ENCODE measurements at places on chromosomes 7 and 10. TPM values are rescaled to one million over a fixed set of nuclear protein-coding genes. Genes with fewer than 3 reads are reported as not detected.

CEP55 gene
- total RNA-seq = 37.1 TPM

IKZF1 gene
- total RNA-seq = 0.38 TPM

DNA sequence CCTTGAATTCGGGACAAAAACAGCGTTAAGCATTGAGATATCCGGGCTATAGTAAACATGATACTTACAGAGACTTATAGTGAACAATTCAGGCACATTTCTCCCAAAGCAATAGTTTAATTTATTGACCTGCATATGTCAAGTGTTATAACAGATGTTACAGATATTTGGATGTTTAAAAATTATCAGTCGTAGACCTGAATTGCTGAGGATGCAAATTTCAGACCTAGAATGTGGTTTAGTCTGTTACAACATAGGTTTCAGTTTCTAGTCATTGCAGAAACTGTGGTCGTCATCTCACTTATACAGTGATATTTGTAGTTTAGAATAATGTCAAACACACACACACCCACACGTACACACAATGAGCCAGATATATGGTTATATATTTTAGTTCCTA is 85.2 kb downstream of the VTI1A start:
- DNase-seq = no peak

DNA sequence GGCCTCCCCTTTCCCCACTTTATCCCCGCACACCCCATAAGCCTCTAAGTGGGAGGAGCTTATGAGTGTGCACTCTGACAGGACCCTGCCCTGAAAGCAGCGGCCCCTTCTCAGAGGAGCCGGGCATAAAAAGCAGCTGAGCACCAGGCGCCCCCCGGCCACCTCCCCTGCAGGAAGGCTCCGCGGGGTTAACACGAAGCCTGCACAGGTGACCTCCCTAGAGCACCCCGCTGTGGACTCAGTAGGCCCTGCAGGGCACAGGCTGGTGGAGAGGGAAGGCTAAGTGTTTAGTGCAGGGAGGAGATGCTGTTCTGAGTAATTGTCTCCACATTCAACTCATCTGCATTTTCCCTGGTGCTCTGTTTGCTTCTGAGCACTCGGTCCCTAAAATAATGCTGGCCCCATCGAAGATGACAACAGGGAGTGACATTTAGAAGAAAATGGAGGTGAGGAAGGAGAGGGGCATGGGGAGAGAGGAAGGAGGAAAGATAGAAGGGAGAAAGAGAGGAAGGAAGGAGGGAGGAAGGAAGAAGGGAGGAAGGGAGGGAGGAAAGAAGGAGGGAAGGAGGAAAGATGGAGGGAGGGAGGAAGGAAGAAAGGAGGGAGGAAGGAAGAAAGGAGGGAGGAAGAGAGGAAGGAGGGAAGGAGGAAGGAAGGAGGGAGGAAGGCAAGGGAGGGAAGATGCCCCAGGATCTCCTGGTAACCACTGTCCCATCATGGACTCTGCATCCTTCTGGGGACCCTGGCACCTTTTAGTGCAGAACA is 25.4 kb upstream of the CNPY1 start:
- DNase-seq = no peak

GRCh38 chr10:52379287-52379686 is 65.2 kb downstream of the DKK1 start:
- no peak for DNase-seq

DNA sequence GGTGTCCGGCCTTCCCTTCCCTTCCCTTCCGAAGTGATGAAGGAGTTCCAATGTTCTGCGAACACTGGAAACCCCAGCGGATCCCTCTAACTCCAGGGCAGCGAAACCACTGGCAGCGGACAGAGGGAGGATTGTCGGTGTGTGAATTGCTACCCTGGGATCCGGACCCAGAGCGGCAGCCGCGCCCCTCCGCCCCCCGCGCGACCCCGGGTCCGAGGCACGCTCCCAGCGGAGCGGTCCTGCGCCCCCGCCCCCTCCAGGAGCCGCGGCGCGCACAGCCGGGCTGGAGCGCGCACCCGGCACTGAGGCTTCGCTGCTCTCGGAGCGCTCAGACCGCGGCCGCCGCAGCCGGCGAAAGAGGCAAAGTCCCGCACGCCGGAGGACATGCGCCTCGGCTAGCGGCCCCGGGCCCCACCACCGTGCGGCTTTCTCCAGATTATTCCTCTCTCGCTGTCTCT is at the start of gene PTPRZ1:
Gene PTPRZ1 (plus strand): TSS at position 331 of the 458 bp plus-strand sequence. CDS start 339 bp downstream, outside the sequence.
- DNase-seq = no peak
